ENCODE measurements at places on chromosomes 11 and 22.

GRCh38 chr11:85359859-85360258 is 267.3 kb downstream of the DLG2 start:
- DNase-seq: no peak

DNA sequence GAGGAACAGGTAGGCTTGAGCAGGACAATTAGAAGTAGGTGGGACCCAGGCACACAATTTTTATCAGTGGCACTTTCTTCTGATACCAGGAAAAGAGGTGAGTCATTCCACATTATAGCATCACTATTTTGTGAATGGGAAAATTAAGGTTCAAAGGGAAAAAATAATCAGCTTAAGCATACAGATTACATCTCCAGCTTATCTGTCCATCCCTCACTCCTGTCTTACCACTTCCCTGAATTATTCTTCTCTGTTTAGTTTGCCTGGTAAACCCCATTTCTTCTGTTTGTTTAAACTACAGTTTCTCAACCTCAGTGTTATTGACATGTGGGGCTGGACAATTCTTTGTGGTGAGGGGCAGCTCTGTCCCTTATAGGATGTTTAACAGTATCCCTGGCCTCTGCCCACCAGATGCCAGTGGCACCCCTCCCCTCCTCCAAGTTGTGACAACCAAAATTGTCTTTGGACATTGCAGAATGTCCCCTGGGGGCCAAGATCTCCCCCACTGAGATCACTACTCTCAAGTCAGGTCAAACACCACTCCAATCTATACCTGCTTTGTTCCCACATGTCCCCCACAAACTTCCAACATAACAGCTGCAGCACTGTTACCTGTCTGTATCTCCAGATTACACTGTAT is 8.5 kb upstream of the XBP1 start:
- no peak for DNase-seq

- no peak for DNase-seq
These were observed 698 bp downstream of the C1QTNF4 start for GRCh38 chr11:47593492-47593933.

DNA sequence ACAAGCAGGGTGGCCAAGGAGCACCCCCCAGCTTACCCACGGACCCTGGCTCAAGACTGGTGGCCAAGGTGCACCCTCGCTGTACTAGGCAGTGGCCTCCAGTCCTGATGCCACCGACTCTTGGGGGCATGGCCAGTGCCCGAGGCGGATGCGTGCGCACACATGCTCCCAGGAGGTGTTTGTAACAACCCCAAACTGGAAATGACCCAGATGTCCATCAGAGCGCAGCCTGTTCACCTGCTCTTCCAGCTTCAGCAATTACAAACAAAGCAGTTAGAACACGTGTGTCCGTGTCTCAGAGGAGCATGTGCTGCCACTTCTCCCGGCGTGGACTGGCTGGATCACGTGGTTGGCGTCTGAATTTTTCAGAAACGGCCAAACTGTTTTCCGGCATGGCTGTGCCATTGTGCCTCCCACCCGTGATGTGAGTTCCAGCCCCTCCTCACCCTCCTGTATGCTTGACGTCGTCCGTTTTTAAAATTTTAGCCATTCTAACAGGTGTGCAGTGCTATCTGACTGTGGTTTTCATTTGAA is 7.1 kb upstream of the MUC6 start:
- DNase-seq: no peak

DNA sequence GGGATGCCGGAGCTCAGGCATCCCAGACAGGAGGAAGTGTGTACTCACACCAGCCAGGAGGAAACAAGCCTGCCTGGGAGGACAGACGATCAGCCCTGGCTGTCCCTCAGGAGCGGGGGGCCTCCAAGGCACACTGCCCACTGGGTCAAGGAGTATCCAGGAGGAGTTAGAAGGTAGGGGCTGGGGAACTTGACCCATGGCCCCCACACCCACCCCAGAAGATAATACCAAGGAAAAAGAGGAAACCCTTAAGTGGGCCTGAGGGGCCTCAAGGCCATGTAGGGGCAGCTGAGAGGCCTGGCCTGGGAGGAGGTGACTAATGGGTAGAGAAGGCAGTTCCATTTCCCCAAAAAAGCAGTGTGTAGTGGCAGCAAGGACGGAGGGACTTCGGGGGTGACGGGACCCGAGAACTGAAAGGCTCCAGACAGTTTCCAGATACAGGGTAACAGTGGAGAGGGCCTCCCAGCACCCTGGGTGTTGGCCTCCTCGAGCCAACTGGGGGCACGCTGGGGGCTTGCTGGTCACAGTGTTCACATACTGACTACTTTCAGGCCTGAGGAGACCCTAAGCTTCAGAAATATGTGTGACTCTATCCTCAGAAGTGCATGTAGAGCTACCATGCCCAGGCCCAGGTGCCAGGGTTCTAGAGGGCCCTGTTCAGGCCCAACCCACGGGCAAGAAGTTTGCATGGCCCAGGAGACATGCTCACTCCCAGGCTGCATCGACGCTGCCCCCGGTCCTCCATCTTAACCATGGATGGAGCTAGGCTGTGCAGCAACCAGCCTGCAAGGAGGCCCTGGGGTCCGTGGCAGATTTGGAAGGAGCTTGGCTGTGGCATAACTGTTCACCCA is 75.7 kb upstream of the PITPNB start:
- no peak for DNase-seq

DNA sequence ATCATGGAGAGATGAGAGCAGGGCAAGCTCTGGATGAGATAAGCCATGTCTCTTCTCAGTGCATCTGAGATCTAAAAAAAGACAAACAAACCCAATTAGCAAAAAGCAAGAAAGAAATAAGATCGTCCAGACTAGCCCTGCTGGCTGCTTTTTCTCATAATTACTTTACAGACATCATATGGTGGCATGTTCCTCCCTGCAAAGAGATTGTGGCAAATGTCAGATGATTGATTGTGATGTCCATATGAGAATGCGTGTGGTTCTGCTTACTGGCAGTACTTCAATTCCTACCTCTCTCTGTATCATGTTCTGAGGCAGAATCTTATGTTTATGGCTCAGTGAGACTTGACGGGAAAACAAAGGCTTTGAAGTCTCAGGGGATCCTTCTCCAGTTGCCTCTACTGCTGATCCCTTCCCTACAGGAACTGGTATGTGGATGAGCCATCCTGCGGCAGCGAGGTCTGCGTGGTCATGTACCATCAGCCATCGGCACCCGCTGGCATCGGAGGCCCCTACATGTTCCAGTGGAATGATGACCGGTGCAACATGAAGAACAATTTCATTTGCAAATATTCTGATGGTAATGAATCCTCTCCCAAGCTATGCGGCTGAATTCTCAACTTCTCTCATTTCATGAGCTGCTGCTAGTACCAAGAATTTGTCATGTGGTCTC is 8.8 kb downstream of the LAYN start:
- DNase-seq: no peak

GRCh38 chr11:96288915-96289314 is 54.1 kb downstream of the MAML2 start:
- DNase-seq: no peak

DNA sequence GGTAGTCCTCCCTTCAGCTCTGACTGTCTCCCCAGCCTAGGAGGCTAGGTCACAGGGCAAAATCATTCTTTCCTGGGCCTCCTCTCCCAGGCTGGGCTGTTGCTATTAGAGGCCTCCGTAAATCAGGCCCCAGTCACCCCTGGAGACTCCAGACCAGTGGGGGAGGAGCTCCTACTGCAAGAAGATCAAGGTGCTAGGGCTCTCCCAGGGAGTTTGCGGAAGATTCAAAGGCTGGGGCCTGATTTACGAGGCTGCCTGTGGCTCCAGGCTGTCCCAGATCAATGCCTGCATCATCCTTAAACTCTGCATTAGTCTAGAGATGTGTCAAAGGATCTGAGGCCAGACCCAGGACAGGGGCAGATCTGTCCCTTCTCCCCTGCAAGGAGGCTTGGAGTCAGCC is 346.2 kb downstream of the TENM4 start:
- DNase-seq: no peak

DNA sequence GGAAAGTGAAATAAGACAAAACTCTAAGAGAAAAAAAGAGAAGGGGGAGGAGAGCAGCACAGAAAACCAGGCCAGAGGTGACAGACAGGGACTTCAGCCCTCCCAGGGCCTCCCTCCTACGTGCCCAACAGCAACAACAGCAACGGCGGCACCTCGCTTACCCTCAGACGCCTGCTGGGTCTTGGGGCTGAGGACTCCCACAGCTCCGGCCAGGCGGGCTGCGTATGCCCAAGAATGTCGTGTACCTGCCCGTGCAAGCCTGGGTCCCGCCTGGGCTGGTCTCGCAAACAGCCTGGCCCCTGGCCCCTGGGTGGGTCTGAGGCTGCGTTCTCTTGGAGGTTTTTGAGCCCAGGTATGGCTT is 30.5 kb downstream of the ARAP1 start:
- DNase-seq: no peak

DNA sequence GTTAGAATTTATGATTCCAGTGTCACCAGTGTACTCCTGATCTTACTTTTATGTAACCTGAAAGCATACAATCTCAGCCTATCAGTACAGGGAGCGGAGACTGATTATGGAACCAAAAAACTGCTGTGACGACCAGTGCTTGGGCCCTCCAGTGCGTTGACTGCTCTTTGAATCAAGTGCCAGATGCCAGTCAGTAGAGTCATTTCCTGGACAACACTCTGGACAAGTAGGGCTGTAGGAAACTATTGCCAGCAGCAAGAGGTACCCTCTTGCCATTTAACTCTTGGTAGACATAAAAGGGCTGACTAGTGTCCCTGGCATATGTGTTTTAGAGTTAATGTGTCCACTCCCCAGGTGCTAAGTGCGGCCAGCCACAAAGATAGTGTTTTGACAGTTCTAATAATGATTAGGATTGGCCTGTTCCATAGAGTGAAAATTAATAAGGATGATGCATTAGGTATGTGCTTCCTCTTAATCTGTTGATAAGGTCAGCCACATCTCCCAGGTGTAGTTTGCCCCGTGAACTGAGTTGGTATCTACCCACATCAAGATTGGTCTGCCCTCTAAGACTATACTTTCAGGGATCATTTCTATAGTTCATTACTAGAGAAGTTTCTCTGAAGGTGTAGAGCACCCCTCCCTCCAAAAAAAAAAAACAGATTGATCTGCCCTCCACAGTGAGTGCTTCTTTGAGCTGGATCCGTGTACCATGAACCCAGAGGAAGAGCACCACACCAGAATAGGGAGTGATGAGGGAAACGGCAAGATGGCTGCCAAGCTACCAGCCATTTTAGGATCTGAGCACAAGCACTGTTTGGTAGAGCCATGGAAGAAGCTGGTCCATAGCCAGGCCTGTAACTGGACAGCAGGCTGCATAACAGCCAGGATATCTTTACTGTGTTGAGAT is 20.7 kb upstream of the AIFM3 start:
- no peak for DNase-seq

GRCh38 chr22:46162771-46163556 is 12.6 kb downstream of the PPARA start:
- DNase-seq: no peak

DNA sequence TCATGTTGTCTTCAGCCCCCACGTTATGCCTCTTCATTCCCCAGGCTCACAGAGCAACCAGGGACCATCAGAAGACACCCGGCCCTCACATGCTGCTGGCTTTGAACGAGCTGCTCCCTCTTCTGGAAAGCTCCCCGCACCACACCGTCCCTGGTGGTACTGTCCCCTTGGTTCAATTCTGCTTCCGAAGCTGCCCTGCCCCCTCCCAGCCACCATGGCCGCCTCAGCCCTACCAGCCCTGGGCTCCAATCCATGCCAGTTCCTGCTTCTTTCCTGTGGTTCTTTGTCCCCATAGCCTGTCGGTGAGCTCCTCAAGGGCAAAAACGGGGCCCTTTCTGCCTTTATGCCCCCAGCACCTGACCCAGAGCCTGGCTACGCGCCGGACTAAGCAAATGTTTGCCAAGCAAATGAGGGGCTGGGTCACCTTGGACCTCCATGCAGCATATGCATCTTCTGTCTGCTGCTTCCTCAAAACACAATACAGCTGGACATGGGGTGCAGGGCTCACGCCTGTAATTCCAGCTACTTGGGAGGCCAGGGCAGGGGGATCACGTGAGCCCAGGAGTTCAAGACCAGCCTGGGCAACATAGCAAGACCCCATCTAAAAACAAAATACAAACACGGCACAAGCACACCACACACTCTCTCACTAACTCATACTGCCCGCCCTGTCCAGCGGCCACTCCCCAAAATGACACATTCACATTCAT is 21.3 kb downstream of the TNKS1BP1 start:
- DNase-seq: no peak

GRCh38 chr11:117910525-117910924 is 18.7 kb downstream of the TMPRSS13 start:
- DNase-seq: no peak

- DNase-seq: no peak
These were observed 72.3 kb downstream of the TRIM44 start for GRCh38 chr11:35734669-35735410.

DNA sequence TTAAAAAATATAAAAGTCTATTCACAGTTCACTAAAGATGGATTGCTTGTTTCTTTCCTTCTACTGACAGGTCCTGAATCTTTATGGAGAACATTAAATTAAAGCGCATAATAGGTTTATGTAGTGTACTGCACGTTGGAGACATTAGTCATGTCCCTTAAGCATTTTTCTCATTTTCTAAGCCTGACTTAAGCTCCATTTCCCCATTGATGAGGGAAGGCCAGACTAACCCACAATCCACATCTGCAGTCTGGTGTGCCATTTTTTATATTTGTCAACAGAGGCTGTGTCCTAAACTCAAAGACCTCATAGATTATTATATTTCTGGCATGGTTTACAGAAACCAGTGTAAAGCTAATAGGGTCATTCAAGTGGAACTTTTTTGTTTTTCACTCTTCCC is 39.9 kb downstream of the CADM1 start:
- no peak for DNase-seq

DNA sequence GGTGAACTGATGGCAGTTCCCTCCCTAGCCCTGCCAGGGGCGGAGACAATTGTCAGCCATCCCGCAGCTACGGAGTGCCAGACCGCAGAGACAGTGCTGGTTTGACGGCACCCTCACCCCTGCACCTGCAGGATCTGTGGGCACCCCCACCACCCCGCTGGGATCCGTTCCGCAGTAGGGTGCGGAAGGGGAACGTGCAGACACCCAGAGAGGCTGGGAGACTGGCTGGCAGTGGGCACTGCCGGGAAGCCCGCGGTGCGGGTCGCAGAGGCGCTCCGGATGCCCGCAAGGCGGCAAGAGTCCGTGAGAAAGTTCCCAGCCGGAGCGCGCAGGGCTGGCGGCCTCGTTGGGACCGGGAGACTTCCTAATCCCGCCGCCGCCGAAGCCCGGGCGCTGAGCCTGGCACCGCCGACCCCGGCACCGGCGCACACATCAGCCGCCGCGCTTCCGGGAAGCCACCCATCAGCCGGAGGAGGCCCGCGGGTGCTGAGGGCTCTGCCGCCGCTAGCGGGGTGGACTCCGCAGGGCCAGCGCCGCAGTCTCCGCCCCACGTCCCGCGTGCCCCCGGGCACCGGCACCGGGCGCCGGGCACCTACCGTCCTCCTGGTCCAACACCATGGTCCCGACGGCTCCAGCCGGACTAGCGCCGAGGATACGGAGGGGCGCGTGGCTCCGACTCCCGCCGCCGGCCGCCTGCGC is 4.3 kb upstream of the LMO1 start:
- no peak for DNase-seq

DNA sequence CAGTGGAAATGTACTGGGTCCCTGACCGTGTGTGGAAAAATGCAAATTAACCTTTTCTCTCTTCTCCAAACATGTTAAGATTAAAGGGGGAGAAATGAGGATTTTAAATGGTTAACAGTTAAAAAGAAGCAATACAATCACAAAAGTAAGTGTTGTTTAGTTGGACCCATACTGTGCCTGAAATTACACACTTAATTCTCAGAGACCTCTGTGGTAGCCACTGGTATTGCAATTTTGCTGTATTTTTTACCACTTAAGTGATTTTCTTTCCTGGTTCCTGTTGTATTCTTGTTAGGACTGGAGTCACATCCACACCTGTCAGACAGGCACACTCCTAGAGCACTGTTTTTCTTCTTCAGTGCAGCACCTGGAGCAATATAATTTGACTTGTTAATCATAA is 179.6 kb upstream of the PDGFD start:
- no peak for DNase-seq
